ENCODE measurements at places on chromosomes 3 and 15.
A peak's percentile ranks its signal among the peaks of the same experiment; 100 is the strongest.

DNA sequence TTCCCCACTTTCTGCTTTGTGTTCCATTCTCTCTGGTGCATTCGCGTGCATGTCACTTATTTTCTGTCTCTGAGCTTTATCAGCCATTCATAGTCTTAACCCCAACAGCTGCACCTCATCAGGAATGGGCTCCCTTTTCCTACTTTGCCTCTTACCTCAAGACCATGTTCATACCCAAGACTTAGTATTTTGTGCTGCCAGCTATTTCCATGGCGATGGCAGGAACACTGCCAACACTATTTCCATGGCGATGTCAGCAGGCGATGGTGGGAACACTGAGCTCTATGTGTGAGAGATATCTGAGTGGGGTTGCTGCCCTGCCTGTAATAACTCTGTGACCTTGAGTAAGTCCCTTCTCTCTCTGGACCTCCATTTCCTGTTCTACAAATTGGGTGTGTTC, 5.5 kb downstream of the ZNF35 start:
- DNase-seq, result no peak

DNA sequence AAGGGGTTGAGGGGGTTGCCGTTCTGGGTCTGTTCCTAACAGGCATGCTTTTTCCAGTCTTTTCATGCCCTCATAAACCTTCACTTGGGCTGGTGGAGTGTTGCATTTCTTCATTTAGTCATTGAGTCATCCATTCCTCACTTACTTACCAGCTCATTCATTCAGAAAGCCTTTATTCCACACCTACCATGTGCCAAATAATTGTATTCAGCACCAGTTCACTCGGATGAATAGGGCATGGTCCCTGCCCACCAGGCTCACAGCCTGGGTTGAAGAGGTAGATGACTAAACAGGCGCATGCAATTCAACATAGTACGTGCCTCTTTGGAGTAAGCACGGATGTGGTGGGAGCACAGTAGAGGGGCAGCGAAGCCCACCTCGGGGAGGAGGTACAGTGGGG, 35.1 kb upstream of the THSD4 start:
- no peak for DNase-seq

DNA sequence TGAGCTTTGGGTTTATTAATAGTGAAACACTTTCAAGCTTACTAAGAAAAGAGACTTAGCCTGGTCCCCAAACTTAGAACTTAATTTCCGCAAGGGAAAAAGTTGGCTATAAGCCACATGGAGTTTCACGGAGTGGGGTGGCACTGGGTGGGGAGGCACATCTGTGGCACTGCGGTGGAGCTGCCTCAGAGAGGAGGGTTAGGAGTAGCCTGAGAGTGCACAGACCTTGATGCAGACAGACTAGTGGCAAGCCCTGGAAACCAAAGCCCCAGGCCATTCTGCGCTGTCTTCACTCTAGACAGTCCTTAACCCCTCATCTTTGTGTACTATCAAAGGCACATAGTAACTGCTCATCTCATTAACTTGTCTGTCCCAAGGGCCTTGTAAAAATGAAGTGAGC, 22.0 kb downstream of the CXCR6 start:
- DNase-seq, result no peak

DNA sequence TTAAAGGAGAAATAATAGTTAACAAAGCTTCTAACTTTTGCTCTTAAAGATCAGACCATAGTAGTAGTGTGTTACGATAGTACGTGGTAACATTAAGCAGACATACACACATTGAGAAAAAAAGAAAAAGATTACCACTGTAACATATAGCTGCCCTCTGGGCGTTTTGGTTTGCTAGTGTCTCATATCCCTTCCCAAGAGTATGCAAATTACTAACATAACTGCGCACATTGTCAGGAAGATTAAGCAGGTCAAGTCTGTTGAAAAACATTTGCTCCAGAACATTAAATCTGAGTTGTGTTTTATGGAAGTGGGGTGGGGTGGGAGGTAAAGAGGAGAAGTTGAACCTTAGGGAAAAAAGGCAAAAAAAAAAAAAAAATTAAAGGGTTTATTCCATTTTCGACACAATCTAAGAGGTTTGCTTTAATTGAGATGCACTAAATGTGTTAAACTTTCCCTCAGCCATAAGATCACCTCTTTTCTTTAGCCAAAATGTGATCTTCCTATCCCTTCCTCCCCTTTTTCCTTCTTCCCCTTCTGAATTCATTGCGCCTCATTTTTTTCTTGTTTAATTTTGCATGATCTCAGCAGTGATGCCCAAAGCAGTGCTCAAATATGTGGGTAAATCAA, 1.5 kb upstream of the LRIG1 start:
- DNase-seq, result no peak

- no peak for DNase-seq
Measured at GRCh38 chr3:64685331-64685799, 2.4 kb downstream of the ADAMTS9 start.

DNA sequence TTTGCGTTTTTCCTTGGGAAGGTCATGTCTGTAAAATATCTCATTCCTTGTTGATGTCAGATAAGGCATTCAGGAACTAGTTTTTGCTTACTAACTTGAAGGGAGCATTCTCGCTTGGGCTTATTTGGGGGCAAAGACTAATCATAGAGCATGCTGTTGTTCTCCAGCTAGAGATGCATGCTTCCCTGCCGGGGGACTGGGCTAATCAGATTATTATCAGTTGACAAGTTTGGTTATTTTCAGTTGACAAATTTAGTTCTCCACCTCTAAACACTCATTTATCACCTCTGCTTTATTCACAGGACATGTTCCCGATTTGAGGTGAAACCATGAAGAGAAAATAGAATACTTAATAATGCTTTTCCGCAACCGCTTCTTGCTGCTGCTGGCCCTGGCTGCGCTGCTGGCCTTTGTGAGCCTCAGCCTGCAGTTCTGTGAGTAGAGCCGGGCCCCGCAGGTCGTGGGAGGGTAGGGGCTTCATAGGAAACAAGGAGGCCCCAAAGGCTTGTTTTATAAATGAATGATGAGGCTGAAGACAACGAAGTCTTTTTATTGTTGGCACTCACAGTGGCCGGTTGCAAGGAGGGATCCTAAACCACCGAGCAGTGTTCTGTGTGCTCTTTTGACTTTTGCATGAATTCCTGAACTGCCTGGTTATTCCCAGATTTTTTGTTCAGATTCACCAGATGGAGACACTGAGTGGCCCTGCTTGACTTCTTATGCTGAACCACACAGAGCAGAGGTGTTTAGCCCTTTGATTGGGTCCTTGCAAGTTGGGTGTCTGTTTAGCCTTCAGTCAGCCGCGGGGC, 28.4 kb downstream of the PXYLP1 start:
- DNase-seq, result no peak

GRCh38 chr15:36880913-36881460, 219.4 kb downstream of the MEIS2 start:
- no peak for DNase-seq

DNA sequence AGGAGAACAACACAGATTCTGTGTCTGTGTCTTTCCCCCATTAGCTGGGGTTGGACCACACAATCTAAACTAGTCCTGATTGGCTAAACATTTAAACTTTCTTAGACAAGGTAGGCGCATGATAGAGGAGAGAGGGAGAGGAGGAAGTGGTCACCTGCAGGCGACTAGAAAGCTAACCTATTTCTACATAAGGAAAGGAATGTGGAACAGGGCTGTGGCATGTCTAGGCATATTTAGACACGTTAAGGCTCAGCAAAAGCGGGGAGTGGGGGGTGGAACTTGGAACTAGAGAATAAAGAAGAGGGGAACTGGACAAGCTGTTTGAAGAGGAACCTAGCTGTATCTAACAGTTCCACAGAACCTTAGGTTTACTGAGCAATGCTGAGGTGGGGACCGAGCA, 12.8 kb downstream of the LRRC28 start:
- DNase-seq, result no peak

DNA sequence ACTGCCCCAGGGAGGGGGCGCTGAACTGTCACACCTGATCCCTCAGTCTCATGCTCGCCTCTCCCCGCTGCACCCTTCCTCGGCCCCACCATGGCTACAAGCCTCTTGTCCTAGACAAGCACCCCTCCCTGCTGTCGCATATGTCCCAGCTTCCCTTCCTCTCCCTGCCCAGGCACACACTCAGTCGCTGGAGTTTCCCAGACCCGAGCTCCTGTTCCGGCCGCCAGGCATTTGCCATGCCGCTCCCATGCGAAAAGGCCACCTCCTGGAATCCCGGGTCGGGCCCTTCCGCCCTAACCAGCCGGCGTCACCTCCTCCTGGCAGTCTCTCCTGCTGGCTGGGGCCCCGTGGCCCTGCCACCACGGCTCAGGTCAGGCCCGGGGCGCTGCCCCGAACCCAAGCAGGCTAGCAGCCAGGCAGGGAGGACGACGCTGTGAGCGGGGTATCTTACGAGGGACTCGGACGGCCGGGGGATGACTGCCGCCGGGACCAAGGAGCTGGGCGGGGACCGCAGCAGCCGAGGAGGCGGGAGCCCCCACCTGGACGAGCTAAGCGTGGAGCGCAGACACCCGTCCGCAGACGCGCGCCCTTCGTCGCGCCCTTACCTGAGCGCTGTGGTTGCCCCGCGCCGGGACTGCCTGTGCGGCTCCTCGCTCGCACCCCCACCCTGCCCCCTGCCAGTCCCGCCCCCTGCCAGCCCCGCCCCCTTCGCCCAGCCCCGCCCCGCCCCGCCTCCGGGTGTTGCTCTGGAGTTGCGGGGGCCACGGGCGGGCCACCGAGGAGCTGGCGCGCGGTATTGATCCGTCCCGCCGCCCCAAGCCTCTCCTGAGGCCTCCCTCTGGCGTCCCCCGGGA, at the start of gene ALS2CL:
Gene ALS2CL, minus strand, starts transcription at position 642 of the 854 bp plus-strand sequence. CDS start 4,239 bp downstream, outside the sequence.
- DNase-seq, result peak; percentile 64

GRCh38 chr3:129618186-129618820, 11.8 kb upstream of the PLXND1 start:
- no peak for DNase-seq

DNA sequence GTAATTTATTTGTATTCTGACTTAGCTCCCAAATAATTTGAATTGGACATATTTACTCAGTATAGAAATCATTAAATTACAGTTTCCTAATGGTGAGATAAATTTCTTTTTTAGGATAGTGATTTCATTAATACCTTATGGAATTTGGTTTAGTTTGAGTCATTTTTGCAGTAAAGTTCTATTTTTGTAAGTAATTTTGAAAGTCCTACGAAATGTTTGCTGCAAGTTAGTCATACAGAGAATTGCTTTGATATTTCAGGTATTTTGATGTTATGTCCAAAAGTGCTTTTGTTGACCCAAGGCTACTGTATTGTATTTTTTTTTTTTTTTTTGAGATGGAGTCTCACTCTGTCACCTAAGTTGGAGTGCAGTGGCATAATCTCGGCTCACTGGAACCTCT, 41.7 kb downstream of the TCF12 start:
- no peak for DNase-seq

- no peak for DNase-seq
Measured at GRCh38 chr15:66726386-66726785, 24.4 kb downstream of the SMAD6 start.

DNA sequence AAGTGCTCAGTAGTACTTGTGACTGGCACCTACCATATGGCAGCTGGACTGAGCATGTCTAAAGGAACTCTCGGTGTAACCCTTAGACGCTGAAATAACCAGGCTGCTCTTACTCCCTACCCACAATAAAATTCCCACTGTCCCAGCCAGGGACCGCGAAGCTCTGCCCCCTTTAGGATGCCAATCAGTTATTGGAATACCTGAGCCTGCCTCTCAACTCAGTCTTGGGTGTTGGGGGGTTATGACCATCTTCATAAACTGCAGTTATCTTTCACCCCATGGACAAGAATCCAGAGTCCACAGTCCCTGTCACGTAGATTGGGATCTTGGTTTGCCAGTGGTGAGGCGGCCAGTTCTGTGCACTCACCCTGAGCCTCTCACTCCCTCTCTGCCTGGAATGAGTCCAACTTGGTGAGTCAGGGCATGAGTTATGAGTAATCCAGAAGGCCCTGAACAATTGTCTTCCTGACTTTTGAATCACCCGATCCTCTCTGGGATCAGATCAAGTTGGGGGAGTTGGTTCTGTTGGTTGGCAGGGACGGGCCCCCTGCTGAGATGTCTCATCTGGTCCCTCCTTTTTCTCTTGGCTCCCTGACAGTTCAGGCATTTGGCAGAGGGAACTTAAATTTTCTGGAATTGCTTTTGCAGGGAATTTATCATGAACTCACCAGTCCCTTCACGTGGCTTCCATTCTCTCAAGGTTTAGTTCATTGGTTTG, 120.1 kb upstream of the UBE2E1 start:
- peak; percentile 86 for DNase-seq

GRCh38 chr3:117165601-117166051, 456.0 kb downstream of the TUSC7 start:
- DNase-seq, result no peak

DNA sequence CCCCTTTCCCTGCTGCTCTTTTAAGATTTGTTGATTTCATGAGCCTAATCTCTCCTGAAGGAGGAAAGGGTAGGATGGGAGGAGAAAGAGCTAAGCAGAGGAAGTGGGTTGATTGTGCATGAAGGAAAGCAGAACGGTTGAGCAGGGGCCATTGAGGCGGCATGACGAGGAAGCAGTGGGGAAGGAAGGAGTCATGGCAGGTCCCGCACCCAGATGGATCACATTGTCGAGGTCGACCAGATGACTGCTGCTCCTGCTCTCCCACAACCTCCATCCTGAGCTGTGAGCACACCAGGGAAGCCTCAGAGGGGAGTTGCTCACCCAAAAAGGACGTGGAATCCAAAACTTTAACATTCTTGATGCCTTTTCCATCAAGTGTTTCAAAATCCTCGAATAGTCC, 42.8 kb downstream of the ABTB1 start:
- DNase-seq, result peak; percentile 55

- no peak for DNase-seq
Measured at GRCh38 chr3:123020709-123021108, 6.9 kb downstream of the SEMA5B start.

DNA sequence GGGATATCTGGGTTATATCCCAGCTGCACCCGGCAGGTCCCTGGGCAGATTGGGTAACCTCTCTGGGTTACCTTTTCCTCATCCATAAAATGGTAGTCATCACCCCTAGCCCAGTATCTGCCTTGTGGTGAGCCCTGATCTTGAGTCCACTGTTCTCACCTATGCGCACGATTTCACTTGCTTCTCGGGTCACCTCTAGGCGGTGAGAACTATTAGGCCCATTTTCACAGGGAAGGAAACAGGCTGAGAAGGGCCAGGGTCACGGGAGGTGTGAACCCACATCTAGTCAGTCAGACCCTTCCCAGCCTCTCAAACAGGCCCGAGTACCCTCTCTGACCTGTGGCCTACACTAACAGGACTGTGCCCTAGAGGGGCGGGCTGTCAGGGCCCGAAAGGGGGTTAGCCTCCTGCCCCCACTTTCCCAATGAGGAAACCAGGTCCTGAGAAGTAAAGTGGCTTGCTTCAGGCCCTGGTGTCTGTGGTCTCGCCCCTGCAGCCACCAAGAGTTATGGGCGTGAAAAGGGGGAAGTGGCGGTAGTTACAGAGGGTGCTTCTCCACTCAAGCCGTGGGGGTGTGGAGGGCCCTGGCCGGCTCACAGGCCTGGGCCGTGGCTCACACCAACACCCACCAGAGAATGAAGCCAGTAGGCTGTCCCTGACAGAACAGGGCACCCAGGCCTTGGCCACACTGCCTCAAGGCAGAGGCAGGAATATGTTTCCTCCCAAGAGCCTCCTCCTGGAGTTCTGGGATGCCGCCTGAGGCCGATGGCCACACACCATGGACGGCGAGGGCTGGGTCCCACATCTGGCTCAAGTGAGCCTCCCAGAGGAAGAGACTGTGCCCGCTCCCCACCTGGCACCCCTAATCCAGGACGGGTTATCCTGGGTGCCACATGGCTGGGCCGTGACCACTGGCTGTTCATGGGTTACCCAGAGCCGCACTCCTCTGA, 19.5 kb downstream of the PSTPIP1 start:
- DNase-seq, result peak; percentile 94
